Erythroblast (primary cell): ENCODE measurements at places on chromosomes 12 and 14.

GRCh38 chr14:86373886-86374285, 843.9 kb downstream of the FLRT2 start:
- DNase-seq, result no peak

DNA sequence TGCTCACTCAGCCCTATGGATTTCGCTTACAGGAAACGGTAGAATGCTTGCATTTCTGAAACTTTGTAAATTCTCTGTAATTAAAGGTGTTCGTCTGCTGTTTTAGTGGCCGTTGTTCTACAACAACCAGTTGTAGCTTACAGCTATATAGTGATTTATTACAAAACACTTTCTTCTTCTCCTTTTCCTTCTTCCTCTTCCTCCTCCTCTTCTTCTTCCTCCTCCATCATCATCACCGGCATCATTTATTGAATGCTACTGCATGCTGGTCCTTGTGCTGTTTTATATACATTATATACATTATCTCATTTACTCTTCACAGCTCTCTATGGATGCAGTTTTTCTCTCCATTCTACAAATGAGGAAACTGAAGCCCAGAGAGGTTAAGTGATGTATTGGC, 6.4 kb downstream of the ETV6 start:
- DNase-seq, result no peak

DNA sequence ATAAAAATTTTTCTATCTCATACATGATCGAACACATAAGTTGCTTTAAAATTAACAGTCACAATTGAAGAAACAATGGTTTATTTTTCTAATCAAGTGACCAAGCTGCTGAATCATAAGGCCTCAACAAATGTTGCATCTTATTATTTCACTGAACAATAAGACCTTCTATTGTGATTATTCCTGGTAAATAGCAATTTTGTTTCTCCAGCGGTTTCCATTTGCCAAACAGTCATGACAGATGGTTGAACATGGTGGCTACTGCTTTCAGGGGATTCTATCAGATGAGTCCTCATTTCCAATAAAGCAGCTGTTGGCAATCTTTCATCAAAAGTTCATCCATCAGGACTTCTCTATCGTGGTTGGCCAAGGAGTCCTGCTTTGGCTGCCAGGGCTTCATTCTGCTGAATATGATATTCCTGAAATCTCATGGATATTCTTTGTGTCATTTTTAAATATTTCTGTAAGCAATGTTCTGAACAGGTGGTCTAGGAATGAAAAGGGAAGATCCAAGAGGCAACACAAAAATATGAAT, 13.0 kb downstream of the TOMM20L start:
- no peak for DNase-seq

DNA sequence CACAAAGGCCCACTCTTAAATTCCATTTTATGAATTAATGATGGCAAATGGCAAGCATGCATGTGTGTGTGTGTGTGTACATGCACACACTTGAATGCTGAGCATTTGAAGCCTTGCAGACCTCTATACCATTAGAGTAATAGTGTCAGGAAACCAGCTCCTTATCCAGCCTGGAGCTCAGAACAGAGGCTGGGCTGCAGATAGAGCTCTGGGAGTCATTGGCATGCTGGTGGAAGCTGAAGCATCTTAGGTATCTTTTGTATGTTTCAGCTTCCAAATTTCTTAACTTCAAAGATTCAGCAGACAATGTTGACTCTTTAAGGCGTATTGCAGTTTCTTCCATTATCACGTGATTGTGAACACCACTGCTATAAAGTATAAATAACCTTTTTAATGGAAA, 192.9 kb upstream of the ARHGAP5 start:
- no peak for DNase-seq

GRCh38 chr12:18400186-18400585, 138.9 kb downstream of the PIK3C2G start:
- no peak for DNase-seq

DNA sequence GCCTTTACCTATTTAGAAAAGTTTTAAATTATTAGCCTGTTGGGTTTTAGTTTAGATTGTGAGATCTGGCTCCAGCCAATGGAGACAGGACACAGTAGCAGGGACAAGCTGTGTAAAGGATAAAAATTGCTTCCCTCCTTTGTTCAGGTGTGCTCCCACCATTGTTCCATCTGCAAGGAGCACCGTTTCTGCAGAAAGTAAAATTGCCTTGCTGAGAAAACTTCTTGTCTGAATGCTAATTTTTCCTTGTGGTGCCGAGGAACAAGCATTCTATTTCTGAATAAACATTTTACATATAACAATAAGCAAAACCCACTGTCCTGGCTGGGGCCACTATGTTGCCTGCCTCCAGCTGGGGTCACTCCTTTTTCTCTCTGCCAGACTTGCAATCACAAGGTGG, 72.7 kb upstream of the ZFP36L1 start:
- DNase-seq, result no peak

- peak; percentile 58 for DNase-seq
These were observed 153.9 kb downstream of the PRKCH start for GRCh38 chr14:61475316-61475715.

- no peak for DNase-seq
These were observed 179.3 kb upstream of the BTG1 start for GRCh38 chr12:92324849-92325500.

DNA sequence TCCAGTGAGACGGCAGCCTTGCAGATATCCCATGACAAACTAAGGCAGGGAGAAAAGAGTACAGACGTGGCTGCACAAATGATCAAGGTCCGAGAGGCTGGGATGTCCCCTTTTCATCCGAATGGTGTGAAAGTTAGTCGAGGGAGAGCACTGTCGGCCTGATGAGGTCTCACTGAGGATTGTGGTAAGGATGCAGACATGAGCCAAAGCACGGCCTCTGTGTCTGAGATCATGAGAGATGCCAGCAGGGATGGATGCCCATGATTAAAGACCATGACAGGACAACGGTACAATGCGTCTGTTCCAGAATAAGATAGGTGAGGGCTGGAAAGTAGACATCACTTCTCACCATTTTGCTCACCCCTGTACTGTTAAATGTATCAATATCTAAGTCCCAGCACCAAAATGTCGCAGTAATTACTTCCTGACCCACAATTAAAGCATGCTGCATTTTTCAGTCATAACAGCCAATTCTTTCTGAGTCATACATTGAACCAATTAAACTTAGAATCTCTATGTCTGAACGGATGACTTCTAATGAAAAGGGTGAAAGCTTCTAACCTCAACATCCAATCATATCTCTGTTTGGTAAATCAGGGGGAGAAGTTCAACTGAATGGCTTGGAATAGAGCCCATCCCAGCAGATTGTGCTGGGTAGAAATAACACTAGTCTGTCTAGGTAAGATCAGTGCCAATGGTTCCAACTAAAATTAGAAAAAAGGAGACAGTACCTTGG, 249.6 kb upstream of the SOX5 start:
- no peak for DNase-seq

DNA sequence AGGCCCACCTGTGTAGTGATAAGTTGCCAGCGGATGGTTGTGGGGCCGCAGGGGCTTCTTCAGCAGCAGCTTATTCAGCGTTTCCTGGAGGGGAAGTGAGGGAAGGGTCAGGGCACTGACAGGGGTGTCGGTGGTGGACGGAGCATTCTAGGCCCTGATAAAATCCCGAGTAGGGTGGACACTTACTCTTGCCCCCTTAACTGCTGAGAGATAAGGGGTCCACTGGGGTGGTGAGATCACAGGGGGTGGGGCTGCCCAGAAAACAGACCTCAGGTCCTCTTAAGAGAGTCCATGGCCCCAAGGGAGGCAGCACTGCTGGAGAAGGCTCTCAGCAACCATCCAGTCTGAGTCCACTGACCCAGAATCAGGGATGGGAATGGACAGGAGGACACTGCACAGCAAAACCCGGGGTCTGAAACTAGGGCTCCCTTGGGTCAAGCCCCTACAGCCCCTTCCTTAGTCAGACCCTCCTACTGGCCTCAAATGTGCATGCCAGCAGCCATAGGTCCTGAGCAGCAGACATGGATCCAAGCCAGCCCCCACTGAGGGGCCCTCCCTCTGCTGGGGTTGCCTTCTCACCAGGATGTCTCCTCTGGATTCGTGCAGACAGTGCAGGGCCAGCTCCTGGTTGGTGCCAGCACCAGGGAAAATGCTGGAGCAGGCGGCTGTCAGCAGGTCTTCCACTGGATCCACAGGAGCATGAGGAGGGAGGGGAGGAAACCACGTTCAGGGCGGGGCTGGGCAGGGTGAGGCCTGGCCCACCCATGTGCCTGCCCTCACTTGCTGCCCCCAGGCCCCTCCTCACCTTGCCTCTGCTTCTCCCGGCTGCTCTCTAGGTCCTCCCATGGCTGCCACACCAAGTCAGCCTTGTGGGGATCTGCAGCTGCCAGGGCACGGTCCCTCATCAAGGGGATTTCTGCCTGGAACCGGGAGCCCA, 12.1 kb upstream of the PNMA1 start:
- peak; percentile 61 for DNase-seq

DNA sequence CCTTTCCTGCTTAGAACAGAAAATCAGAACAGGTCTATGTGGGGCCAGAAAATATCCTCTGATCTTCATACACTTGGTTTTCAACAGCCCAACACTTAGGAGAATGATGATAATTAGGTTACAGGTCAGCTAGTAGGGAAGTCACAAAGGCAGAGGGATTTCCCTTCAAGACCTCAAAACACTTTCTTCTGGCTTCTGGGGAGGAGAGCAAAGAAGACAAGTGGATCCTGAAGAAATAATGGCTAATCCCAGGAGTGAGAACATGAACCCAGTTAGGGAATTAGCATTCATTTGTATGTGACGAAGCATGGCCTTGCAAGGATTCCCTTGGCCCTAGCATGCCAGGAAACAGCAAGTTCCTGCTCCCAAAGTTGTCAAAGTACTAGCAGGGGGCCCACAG, 223.3 kb downstream of the BCAT1 start:
- no peak for DNase-seq

- no peak for DNase-seq
These were observed 5.7 kb downstream of the KLRK1 start for GRCh38 chr12:10384191-10384590.

- peak; percentile 95 for DNase-seq
These were observed 76.7 kb downstream of the NCOR2 start for GRCh38 chr12:124490584-124491305.

DNA sequence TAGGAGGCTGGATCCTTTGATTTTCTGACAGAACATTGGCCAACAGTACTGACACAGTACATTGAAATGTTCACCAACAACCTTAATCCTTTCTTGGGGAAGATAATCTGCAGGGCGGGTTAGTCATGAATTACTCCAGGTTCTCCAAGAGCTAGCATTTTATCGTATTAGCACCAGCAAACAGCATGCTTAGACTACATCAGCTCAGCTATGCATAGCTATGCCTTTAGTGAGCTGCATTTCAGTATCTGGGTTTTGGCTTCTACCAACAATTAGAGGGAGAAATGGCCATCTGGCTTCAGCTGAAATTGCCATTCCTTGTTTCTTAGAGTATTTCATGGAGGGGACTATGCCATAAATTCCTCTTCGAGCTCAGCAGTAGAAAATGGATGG, 33.8 kb downstream of the SAMD4A start:
- DNase-seq, result no peak

GRCh38 chr12:4817880-4818279, 91.8 kb upstream of the KCNA1 start:
- no peak for DNase-seq

DNA sequence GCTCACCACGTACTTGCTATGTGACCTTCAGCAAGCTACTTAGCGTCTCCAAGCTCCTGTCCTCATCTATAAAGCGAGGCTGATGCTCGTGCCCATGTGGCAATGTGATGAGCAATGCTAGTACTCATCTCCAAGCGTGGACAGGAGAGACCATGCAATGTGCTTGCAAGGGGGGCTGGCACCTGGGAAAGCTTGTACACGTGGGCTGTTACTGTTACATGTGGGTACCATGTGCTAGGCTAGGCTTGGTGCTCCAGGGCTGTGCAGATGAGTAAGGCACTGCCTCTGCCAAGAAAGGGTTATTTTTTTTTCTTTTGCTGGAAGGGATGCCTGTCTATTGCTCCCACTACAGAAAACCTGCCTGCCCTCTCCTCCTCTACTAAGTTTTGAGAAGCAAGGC, 46.6 kb downstream of the TSPAN11 start:
- DNase-seq, result no peak

DNA sequence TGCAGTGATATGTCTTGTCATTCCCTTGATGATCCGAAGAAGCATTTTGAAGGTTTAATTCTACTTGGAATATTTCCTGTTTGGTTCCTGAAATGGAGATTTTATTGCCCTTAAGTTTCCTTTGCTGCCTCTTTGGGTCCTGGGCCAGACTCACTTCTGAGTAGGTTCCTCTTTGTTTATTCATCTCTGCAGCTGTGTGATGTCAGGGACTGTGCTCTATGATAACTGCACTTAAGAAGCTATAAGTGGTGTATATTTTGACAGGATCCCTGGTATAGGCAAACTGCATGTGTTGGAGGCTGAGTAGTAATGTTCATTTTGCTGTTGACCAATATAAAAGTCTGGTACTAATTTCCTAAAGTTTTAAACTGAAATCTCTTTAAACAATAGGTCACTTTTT, at the start of gene KLRC4:
Gene KLRC4 (minus strand): TSS at position 366 of the 400 bp plus-strand sequence. CDS start 182 bp downstream, at position 184.
- no peak for DNase-seq
